ENCODE measurements at places on chromosomes 11 and 22.

DNA sequence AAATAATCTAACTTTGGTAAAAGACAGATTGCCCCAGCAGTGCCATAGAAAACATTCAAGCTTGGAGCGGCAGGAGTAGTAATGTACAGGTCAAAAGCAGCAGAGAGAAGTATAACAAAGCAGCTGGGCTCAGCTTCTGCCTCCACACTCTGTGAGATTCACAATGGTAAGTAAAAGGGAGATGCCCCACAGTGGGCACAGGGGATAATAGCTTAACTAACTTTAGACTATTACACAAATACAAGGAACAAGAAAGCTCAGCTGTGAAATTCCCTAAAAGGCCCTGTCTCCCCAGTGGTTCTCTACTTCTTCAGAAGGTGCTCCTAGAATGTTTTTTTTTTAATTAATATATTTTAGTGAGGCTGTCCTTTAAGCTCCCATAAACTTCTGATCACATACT, 28.0 kb downstream of the RDX start:
- no peak for DNase-seq

DNA sequence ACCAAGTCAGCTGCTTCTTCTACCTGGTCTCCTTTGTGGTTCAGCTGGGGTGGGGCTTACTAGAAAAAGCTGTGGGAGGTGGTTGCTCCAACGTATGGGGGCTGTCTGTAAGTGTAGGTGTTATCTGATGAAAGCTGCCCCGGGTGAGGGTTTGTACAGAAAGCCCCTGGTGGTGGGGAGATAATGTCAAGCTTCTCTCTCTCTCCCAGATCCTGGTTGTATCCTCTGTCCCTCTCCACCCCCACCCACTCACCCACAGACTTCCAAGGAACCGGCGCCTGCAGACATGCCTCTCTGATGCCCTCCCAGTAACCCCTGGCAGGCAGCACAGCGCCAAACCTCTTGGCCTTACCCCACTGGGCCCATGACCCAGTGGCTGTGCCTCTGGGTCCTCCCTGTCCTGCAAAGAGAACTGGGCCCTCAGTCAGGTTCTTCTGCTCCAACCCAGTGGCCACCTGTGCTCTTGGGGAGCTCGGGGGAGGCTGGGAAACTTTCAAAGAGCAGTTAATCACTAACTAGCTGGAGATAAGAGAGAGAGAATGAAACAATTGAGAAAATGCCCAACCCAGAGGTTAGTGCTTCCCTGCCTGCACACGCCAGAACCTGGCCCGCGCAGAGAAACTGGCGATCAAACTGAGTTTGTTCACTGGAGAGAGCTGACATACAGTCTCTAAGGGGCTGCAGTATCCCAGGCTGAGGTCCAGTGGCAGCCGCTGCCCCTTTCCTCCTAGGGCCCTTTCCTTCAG, 20.4 kb upstream of the EHF start:
- no peak for DNase-seq

- DNase-seq, result no peak
Measured at GRCh38 chr11:122141725-122142124, 25.7 kb upstream of the BLID start.

GRCh38 chr11:92790366-92790765, 179.1 kb upstream of the MTNR1B start:
- no peak for DNase-seq

DNA sequence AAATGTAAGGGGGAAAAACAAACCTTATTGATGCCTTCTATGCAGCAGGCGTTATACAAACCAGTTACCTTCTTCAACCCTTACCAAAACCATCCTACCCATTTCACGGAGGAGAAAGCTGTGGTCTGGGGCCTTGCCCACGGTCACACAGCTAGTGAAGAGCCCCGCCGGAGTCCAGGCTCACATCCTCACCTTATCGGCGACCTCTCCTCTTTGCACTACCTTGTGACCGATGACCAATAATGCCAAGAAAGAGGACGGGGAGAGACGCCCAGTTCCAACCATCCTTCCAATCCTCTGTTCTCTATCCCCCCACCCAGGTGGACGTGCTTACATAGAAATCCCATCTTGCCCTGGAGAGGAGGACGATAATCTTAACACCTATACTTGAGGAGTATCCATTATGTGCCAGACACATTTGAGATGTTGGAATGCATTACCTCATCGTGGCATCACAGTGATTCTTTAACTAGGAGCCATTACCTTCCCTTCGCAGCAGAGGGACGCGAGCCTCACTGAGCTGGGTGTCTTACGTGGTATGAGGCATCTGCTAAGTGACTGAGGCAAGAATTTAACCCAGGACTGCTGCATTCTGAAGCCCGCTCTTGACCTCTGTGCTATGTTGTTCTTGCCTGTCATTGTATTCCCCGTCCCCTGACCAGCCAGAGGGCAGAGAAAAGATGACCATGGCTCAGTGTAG, 253.7 kb upstream of the B3GAT1 start:
- no peak for DNase-seq

- no peak for DNase-seq
Measured at GRCh38 chr11:6414874-6415328, 4.0 kb downstream of the APBB1 start.

DNA sequence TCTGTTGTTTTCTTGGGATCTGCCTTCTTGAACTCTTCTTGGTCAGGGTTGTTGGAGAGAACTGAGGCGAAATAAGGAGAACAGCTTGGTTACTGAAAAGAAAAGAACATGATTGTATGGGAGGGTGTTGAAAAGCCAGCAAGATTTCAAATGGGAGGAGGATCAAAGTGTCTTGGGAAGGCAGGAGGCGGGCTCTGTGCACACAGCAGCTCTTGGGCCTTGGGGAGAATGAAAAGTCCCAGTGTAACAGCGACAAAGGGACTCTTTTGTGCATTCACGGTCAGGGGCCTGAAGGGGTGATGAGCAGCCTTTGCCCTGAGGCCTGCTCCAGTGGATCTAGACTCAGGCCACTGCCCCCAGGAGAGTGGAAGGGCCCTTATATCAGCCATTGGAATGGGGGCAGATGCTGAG, 135.4 kb downstream of the ADAMTS15 start:
- DNase-seq, result no peak

GRCh38 chr11:57792870-57793269, 31.3 kb downstream of the CTNND1 start:
- no peak for DNase-seq

DNA sequence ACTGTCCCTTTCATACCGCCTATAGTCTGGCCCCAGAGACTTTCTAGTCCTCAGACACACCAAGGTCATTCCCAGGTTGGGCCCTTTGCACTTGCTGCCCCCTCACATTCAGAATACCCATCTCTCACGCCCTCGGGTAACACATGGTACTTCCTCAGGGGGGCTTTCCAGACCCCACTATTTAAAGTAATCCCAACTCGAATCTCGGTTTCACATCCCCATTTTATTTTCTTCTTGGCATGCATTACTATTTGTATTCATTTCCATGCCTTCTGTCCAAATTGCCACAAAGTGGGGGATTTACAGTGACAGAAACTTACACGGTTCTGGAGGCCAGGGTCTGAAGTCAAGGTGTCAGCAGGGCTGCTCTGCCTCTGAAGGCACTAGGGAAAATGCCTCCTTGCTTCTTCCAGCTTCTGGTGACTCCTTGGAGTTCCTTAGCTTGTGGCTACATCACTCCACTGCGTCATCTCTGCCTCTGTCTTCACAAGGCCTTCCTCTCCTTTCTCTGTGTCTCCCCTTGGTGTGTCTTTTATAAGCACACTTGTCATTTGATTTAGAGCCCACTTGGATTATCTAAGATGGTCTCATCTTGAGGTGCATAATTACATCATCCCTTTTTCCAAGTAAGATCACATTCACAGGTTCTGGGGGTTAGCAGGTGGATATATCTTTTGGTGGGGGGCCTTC, 15.1 kb downstream of the RCN1 start:
- no peak for DNase-seq

- DNase-seq, result no peak
Measured at GRCh38 chr11:7186190-7186589, 65.5 kb upstream of the SYT9 start.

DNA sequence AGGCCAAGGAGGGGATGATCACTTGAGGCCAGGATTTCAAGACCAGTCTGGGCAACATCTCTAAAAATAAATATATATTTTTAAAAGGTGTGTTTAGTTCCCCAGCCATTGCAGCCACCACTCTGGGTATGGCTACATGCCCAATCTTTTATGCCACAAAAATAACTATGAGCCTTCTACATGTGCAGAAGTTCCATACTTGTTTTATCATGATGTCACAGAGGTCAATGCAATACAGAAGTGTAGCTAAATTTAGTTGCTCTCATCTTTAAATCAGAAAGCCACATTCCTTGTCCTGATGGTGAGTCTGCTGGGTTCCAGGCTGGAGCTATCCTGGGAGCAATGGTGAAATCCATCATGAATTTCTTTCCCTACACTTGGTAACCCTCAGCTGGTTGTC, 436.3 kb downstream of the DYNC2H1 start:
- DNase-seq, result peak; percentile 37

GRCh38 chr11:103798026-103798425, 238.4 kb upstream of the DDI1 start:
- no peak for DNase-seq

Measured in NCI-H774 (cell line).